Midbrain (tissue), 1 donor: ENCODE measurements at places on chromosomes 11 and 22.

- DNase-seq = peak; percentile 38
These were observed 14.4 kb upstream of the CDC42EP1 start for GRCh38 chr22:37545703-37546436.

DNA sequence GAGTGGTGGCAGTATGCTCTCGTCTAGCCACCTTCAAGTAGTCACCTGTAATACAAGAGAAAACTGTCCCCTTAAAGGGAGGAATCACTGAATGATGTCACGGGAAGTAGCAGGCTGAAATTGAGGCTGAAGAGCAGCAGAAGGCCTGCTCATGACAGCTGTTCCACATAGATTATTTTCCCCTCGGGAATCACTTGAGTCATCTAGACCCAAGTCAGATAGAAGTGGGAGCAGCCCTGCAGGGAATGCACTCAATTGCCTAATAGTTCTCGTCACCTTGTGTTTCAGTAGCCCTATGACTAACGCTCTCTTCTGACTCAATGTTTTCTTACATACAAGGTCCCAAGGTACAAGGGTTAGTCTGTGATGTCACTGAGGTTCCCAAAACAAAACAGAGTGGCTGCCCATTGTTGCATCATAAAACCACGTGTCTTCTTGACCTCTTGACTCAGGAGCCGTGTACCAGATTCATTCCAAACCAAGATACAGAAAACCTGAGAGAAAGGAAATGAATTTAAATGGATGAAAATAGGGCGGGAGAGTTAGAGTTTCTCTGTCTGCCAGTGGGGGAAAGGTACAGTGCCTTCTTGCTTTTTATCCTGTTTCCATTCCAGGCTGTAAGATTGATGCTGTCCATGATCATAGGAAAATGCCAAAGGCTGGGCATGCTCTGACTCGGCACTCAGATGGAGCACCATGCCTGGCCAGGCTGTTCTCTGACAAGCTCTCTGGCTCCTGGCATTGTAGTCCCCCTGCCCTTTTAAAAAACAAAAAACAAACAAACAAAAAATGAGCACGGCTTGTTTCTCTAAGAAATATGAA, 21.6 kb upstream of the C11orf96 start:
- DNase-seq = no peak

DNA sequence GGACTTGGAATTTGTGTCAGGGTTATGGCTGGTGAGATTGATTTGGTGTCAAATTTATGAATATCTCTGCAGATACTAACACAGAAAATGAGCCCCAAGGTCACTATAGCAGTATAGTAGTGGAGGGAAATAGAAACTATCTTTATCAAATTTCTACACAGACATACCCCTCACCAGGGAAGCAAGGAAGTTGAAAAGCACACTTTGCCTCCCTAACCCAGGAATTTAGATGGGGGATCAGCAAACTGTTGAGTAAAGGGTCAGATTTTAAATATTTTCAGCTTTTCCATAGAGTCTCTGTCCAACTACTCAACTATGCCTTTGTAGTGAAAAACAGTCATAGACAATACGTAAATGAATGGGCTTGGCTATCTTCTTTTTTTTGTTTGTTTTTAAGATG, 12.8 kb downstream of the CRKL start:
- no peak for DNase-seq

- DNase-seq = no peak
These were observed 45.4 kb downstream of the TRAF6 start for GRCh38 chr11:36464720-36465119.

DNA sequence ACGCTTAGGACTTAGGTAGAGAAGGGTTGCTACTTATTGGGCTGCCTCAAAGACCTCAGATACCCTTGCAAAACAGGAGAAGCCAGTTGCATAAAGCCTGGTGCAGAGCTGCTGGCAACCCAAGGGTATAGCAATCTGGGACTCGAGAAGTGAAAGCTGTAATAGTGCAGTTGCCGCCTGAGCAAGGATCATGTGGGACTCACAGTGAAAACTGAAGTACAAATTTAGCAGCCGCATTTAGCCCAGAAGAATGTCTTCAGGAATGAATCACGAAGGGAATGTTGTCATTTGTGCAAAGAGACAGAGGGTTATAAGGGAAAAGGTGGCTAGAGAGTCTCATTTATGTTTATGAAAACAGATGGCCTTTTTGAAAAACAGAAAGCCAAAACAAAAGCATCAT, 267.2 kb downstream of the TENM4 start:
- peak; percentile 15 for DNase-seq

DNA sequence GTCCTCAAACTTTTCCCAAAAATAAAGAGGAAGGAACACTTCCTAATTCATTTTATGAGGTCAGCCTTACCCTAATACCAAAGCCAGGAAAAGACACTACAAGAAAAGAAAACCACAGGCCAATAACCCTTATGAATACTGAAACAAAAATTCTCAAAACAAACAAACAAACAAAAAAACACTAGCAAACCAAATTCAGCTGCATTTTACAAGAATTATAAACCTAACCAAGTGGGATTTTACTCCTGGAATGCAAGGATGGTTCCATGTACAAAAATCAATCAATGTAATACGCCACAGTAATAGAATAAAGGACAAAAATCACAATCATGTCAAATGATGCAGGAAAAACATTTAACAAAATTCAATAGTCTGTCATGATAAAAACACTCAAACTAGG, 13.3 kb downstream of the ARVCF start:
- no peak for DNase-seq

GRCh38 chr11:73107597-73107996, 34.5 kb downstream of the FCHSD2 start:
- DNase-seq = no peak

DNA sequence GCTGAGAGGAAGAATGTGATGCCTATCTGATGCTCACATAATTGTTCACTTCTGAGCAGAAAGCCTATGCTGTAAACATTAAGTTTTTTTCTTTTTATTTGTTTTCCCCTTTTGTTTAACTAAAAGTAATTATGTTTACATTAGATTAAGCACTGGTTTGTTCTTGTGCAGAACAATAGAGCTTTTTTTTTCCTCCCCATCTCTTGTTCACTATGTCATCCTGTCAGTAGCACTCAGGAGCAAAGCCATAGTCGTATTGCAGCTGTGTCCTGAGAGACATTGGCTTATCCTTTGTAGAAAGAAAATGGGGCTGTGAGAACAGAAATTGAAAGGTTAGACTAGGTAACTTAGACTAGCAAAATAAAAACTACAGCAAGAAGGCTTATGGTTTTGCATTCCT, 301.8 kb upstream of the RAG2 start:
- peak; percentile 2 for DNase-seq

DNA sequence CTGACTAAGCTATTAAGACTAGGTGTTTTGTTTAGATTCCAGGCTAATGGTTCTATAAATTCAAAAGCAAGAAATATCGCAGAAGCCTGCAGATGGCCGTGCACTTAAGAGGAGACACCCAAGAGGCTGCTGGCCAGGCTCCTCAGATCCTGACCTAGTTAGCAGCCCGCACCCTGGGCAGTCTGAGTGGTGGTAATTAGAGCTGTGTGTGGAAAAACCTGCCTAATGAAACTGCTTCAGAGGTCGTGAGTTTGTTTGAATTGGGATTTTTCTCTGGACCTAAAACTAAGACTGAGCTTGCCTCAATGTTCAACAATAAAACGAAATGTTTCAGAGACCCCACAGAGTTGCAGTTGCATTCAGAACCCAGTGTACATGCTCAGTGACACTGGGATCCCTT, 627.7 kb downstream of the OPCML start:
- peak; percentile 8 for DNase-seq

- DNase-seq = no peak
These were observed 5.9 kb upstream of the CAT start for GRCh38 chr11:34432822-34433221.
